ENCODE measurements at places on chromosomes 5 and 9. TPM values are rescaled to one million over a fixed set of nuclear protein-coding genes. Genes with fewer than 3 reads are reported as not detected.

GRCh38 chr9:82512728-82513127, 524.2 kb downstream of the SPATA31D1 start:
- no peak for DNase-seq

Gene SLC46A2
- 4.2 TPM for total RNA-seq

GRCh38 chr9:136694163-136694871, 7.1 kb upstream of the AGPAT2 start:
- no peak for DNase-seq

GRCh38 chr5:20611620-20612019, 623.6 kb upstream of the CDH18 start:
- DNase-seq: no peak

GRCh38 chr5:389891-390622, 52.9 kb upstream of the EXOC3 start:
- DNase-seq: no peak

DNA sequence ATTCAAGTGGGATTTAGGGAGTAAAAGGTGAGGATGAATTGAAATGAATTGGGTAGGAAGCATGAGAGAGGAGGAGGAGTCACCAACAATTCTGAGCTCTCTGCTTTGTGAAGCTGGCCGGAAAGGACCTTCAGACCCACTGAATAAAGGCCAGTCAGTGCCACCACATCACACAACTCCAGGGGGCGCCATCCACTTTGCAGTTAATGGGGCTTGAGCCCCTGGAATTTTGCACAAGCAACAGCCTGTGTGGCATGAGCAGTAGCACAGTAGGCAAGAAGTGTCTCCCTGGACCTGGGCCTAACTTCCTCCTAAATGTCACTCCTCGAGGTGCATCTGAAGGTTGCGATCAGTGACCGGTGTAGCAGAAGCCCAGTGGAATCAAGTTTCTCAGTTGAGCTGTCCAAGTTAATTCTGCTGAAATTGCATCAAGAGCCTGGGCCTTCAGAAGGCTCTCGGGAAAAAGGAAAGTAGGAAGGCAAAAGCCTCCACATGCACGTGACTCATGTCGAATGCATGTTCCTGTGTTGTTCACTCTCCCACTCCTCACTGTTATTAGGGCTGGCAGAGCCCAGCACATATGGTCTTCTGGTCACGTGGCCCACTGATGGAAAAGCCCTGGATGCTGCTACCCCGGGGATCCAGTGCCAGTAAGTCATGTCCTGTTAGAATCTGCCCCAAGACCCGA, 27.8 kb upstream of the GLIS3 start:
- DNase-seq: no peak

Gene IL13
- total RNA-seq: not detected

Gene PGM5
- 173 TPM for total RNA-seq

Gene HACD4
- total RNA-seq: 4.1 TPM

DNA sequence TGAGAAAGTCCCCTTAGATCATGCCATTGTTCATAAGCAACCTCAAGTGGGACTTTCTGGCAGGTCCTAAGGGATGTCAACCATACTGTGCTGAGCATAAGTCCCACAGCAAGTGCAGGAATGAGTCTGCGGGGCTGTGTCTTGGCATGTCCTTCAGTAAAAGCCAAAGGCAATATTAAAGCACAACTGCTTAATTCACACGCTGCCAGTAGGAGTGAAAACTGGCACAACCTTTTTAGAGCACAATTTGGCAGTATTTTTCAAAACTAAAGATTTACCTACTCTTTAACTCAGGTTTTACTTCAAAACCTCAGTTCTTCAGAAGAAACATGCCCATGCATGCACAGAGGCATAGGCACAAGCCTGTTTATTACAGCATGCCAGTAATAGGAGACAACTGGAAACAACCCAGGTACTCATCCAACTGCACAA, 24.4 kb upstream of the SMAD5 start:
- DNase-seq: no peak

DNA sequence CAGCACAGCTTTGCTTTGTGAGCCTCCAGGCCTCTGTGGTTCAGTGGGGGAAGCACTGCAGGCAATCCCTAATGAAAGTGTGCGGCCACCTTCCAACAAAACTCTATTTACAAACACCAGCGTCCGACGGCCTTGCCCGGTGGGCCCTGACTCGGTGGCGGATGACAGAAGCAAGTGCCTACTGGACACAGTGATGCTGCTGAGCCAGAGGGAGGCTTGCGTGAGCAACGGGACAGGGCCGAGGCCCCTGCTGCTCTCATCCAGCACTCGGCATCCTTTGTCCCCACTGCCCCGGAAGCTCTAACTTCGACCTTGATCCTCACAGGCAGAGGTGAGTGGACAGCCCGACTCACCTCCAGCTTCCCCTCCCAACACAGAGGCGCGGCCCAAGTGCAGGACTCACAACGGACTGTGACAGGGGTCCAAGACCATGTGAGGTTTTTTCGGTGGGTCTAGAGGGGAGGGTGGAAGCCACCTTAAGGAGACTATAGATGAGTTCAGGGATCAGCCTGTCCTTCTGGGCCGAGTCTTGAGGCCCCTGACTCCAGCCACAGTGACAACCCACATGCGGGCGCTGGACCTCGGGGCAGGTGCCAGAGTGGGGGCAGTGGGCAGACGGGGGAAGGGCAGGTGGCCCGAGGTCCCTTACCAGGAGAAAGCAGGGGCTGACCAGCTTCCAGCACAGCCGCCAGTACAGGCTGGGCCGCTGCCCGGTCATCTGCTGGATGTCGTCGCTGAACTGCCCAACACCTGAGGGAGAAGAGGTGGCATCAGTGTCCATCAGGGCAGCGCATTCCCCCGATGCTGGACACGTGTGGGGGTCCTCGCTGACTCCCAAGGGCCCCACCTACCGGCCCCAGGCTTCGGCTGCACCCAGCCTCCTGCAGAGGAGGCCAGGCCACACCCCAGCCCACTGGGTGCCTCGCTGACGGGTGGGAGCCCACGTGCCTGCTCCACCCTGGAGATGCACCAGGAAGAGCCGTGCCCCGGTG, 39.4 kb downstream of the SLC6A3 start:
- DNase-seq: no peak

Gene MTX3
- 25.4 TPM for total RNA-seq

GRCh38 chr5:112219000-112219399, 200.1 kb downstream of the EPB41L4A start:
- DNase-seq: no peak
